ENCODE measurements at places on chromosomes 12 and 14.

DNA sequence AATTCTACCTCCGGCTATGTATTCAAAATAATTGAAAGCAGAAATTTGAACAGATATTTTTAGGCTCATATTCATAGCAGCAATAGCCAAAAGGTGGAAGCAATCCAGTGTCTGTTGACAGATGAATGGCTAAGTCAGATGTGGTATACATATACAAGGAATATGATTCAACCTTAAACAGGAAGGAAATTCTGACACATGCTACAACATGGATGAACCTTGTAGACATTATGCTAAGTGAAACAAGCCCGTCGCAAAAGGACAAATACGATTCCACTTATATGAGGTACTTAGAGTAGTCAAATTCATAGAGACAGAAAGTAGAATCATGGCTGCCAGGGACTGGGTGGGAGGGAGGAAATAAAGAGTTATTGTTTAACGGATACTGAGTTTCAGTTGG, 331.6 kb downstream of the PCNX1 start:
- no peak for DNase-seq

DNA sequence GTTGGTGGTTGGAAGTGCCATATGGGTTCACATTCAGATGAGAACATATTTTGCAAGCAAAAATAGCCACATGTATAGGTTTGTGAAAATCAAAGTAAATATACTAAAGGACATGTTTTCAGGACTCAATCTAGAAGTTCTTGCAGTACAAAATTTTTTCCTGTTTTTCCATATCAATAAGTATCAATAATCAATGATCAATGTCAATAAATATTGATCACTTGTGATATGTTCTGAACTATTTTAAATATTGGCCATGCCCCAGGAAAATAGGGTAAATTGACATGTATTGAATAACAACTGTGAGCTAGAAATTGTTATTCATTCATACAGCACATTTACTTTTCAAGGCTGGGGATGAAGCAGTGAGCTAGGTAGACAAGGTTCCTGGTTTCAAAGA, 24.3 kb downstream of the ALG10 start:
- DNase-seq: no peak

- DNase-seq: no peak
Measured at GRCh38 chr12:90268574-90268973, 559.9 kb upstream of the ATP2B1 start.

DNA sequence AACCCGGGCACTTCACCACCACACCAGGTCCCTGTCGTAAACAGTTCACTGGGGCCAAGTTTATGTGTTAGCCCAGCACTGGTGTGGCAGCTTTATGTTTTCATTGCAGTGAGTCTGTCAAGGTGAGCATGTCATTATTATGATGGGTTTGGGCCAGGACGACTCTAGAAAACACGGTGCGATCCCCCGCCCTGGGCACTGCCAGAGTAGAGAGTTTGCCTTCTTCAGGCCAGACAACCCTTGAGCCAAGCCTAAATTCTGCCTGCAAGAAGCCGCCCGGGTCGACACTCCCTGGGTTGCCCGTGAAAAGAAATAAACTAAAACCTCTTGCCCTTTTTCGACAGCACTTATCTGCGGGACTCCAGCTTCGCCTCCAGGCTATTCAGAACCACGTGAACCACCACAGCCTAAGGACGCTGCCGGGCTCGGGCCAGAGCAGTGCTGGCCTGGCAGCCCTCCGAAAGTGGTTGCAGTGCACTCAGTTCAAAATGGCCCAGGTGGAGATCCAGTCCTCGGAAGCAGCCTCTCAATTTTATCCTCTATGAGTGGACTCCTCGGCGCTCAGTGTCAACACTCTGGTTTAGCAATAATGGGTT, 81.8 kb downstream of the PRIMA1 start:
- DNase-seq: no peak

DNA sequence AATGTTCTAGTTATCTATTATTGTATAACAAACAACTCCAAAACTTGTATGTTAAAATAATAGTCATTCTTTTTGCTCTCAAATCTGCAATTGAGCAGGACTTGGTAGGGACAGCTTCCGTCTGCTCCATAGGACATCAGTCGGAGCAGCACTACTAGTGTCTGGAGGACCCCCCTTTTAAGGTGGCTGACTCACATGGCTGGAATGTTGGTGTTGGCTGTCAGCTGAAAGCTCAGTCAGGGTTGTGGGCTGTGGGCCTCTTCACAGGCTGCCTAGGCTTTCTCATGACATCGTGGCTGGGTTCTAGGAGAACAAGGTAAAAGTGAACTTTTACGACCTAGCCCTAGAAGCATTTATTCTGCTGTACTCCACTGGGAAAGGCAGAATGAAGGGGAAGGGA, 160.6 kb downstream of the ANO4 start:
- DNase-seq: no peak

GRCh38 chr14:67335781-67336180, 23.8 kb downstream of the ATP6V1D start:
- peak; percentile 16 for DNase-seq

- DNase-seq: no peak
Measured at GRCh38 chr12:91252341-91252740, 69.7 kb upstream of the DCN start.

- DNase-seq: no peak
Measured at GRCh38 chr12:15684896-15685658, 104.1 kb downstream of the EPS8 start.

DNA sequence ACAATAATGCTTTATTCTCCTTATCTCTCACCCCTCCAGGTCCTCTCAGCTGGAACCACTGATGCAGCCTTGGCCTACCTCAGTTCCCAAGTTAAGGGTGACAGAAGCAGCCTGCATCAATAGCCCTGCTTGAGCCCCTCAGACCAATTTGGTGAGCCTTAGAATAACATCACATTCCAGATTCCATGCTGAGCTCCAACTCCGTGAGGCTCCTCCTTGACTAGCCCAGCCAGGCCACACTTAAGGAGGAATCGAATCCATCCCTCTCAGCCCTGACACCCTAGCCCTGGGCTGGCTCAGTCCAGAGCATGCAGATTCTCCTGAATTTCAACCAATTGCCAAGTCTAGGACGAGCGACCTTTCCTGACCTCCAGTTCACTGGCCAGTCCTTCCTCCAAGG, 91.1 kb downstream of the ARMH4 start:
- no peak for DNase-seq

DNA sequence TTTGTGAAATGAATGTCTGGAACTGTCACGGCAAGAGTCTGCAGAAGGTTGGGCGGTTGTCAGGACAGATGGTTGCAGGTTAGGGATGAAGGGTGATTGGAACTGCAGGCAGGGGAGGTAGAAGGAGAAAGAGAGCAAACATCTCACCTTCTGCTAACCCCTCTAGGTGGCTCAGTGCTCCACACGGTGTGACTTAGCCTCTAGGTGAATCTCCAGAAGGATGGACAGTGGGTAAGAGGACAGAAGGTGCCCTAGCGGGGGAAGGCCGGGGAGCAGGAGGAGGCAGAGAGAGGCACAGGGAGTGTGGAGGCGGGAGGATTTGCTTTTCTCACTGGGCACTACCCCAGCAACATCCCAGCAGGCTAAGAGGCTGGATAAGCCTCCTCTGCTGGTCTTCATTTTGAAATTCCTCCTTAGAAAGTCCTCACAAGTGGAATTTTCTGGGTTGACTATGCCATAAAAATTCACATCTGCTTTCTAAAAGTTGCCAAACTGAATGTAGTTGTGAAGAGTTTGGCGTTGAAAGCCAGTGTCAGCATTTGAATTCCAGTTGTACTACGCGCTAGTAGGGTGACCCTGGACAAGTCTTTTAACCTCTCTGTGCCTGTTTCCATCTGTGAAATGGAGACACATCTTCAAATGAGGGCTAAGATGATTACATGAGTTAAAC, 10.7 kb upstream of the GPR68 start:
- no peak for DNase-seq

DNA sequence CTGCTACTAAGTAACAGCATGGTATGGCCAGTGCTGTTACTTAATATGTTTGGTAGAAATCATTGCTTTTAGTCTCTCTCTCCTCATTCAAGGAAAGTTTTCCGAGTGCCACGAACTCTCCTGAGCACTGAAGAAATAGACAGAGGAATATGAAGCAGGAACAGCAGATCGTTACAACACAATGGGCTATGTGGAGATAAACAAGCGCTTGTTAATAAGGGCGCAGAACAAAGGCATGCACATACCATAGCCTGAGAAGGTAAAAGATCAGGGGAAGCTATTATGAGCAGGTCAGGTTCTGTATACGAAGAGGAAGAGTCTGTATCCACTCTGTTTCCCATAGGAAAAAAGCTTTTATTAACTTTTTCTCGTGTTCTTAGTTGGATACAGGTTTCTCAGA, 156.2 kb upstream of the CPNE8 start:
- no peak for DNase-seq

- DNase-seq: no peak
Measured at GRCh38 chr14:57209561-57209960, 59.1 kb downstream of the EXOC5 start.
